ENCODE measurements at places on chromosomes 2 and 18. TPM values are rescaled to one million over a fixed set of nuclear protein-coding genes. Genes with fewer than 3 reads are reported as not detected.

The ABI2 gene
- 12.7 TPM for total RNA-seq

The ATF2 gene
- total RNA-seq = 18.0 TPM

The ALPP gene
- not detected for total RNA-seq

The FRZB gene
- 0.35 TPM for total RNA-seq

The ALPI gene
- total RNA-seq = not detected

GRCh38 chr2:238281826-238282480 lies 6.5 kb downstream of the PER2 start:
- DNase-seq = no peak
- H3K27ac ChIP-seq = no peak overlapping the region
- H3K4me3 ChIP-seq = no peak overlapping the region
- peaks cover 39% of the 10 kb centered on the region for H3K4me1 ChIP-seq
- peaks cover under 1% of the 10 kb centered on the region for H3K36me3 ChIP-seq
- H3K27me3 ChIP-seq = no peaks in the 10 kb centered on the region

- H3K36me3 ChIP-seq = no peaks in the 10 kb centered on the region
- H3K27me3 ChIP-seq = no peaks in the 10 kb centered on the region
- H3K4me1 ChIP-seq = peaks cover under 1% of the 10 kb centered on the region
- peak overlapping the region; percentile 25 for H3K27ac ChIP-seq
- no peak for DNase-seq
Measured at GRCh38 chr2:113886479-113887008, 3.3 kb upstream of the ACTR3 start.

- no peak overlapping the region for H3K27ac ChIP-seq
- no peak overlapping the region for H3K4me3 ChIP-seq
- no peaks in the 10 kb centered on the region for H3K4me1 ChIP-seq
- no peaks in the 10 kb centered on the region for H3K27me3 ChIP-seq
- no peaks in the 10 kb centered on the region for H3K36me3 ChIP-seq
Measured at GRCh38 chr2:177568893-177569292, 176.3 kb downstream of the AGPS start.

DNA sequence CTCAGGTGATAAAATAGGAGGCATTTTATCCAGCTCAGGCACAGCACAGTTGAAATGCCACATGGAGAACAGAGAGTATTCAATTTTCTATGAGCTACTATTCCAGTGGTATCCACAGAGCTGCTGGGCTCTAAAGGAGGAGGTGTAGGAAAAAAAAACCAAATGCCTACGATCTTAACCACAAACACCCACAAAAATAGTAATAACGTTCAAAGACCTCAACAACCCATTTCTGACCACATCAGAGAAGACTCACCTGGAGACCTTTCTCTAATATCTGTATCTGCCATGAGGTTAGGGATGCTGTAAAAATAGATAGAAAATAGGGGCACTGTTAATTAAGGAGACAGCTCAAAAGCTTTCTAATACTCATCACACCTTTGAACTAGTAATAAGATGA lies 294.6 kb upstream of the PARD3B start:
- H3K27ac ChIP-seq = no peak overlapping the region
- H3K36me3 ChIP-seq = no peaks in the 10 kb centered on the region
- no peak for DNase-seq
- H3K4me1 ChIP-seq = no peaks in the 10 kb centered on the region
- no peaks in the 10 kb centered on the region for H3K27me3 ChIP-seq
- H3K4me3 ChIP-seq = no peak overlapping the region

- H3K4me1 ChIP-seq = no peaks in the 10 kb centered on the region
- no peak for DNase-seq
- H3K27me3 ChIP-seq = no peaks in the 10 kb centered on the region
- no peak overlapping the region for H3K27ac ChIP-seq
Measured at GRCh38 chr2:165277860-165278656, 38.8 kb downstream of the SCN2A start.

GRCh38 chr18:22063102-22063501 lies 106.3 kb upstream of the GATA6 start:
- no peak overlapping the region for H3K27ac ChIP-seq
- no peaks in the 10 kb centered on the region for H3K36me3 ChIP-seq
- no peak for DNase-seq

GRCh38 chr18:79317703-79318102 lies 78.0 kb upstream of the NFATC1 start:
- no peaks in the 10 kb centered on the region for H3K4me1 ChIP-seq
- DNase-seq = no peak
- no peaks in the 10 kb centered on the region for H3K27me3 ChIP-seq
- H3K27ac ChIP-seq = no peak overlapping the region

DNA sequence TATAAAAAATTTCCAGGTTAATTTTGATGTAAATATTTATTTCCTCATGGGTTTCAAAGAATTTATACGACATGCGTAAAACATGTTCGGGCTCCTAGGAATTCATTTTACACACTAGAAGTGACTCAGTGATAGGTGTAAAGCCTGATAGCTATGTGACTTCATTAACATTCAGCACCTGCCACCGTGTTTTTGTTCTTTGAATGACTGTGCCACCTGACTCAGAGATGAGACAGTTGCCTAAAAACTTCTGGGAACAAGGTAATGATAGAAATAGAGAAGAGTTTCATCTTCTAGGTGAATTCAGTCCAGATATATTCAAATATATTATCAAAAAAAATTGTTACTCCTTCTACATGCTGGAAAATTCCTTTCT lies 10.0 kb downstream of the IL1R2 start:
- H3K4me3 ChIP-seq = no peak overlapping the region
- no peak overlapping the region for H3K27ac ChIP-seq
- DNase-seq = no peak
- no peaks in the 10 kb centered on the region for H3K36me3 ChIP-seq
- H3K4me1 ChIP-seq = peaks cover 11% of the 10 kb centered on the region

DNA sequence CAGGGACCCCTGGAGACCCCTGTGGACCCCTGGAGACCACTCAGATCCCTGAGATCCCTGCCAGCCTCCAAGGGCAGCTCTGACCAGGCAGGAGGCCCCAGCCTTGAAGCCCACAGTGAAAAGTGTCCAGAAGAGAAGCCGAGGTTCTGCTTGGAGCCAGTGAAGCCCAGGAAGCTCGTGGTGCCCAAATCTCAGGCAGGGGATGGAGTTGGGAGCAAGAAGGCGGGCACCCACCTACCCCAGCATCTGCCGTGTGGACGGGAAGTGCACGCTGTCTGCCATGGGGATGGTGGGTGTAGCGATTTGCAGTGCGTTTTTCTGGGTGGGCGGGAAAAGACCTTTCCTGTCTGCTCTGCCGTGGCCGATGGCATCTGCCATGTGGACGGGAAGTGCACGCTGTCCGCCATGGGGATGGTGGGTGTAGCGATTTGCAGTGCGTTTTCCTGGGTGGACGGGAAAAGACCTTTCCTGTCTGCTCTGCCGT lies 120.6 kb upstream of the CTDP1 start:
- H3K27me3 ChIP-seq = no peaks in the 10 kb centered on the region
- no peaks in the 10 kb centered on the region for H3K36me3 ChIP-seq
- no peak for DNase-seq
- H3K4me1 ChIP-seq = no peaks in the 10 kb centered on the region

DNA sequence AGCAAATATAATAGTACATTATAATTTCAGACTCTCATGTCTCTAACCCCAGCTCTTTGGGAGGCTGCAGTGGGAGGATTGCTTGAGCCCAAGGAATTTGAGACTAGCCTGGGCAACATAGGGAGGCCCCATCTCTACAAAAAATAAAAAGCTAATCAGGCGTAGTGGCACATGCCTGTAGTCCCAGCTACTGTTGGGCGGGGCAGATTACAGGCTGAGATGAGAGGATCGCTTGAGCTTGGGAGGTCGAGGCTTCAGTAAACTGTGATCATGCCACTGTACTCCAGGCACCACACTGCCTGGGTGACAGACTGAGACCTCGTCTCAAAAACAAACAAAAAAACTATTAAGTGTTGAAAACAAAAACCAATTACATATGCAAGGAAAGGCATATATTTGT lies 123.0 kb upstream of the MYO3B start:
- H3K4me3 ChIP-seq = no peak overlapping the region
- H3K27ac ChIP-seq = no peak overlapping the region
- H3K4me1 ChIP-seq = no peaks in the 10 kb centered on the region
- no peaks in the 10 kb centered on the region for H3K36me3 ChIP-seq
- DNase-seq = no peak
- H3K27me3 ChIP-seq = no peaks in the 10 kb centered on the region

- H3K27ac ChIP-seq = no peak overlapping the region
- no peaks in the 10 kb centered on the region for H3K4me1 ChIP-seq
- no peaks in the 10 kb centered on the region for H3K27me3 ChIP-seq
Measured at GRCh38 chr2:137172162-137172561, 406.8 kb downstream of the THSD7B start.

DNA sequence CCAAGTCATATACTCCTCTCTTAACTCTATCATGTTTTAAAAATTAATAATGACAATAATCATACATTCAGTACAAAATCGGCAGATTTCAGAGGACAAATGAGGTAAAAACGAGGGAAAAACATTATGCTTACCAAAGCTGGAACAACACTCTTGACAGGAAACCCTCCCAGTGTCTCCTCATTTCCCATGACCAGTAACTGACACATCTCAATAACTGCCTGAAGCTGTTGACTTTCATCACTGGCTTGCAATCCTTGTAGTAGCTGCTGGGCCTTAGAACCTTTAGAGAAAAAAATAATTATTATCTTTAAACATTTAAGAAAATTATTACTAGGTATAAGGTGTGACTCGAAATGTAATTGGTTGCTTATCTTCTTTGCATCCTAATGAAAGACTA lies 103.6 kb downstream of the TRIP12 start:
- no peak overlapping the region for H3K27ac ChIP-seq
- H3K36me3 ChIP-seq = no peaks in the 10 kb centered on the region
- H3K4me3 ChIP-seq = no peak overlapping the region
- H3K4me1 ChIP-seq = no peaks in the 10 kb centered on the region
- no peak for DNase-seq
- no peaks in the 10 kb centered on the region for H3K27me3 ChIP-seq

DNA sequence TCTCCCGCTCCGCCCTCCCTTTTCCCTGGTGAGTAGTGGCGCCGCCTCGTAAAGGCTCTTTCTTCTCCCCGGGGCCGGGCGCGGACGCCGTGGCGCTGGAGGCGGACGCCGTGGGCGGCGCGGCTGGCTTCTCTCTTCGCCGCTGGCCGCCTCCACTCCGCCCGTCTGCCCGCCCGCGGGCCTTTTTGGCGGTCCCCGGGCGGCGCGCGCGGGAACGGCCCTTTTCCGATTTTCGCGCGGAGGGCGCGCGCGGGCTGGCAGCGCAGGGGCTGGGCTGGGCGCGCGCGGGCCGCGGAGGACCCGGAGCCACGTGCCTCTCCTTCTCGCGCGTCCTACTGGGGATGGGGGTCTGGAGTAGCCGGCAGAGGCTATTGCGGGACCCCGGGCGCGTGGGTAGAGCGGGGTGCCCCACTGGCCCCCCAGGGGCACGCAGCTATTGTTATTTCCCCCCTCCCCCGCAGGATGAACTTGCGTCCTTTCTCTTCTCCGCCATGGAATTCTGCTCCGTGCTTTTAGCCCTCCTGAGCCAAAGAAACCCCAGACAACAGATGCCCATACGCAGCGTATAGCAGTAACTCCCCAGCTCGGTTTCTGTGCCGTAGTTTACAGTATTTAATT lies 472 bp downstream of the SLC20A1 start:
- no peaks in the 10 kb centered on the region for H3K36me3 ChIP-seq
- peak overlapping the region; percentile 93 for H3K27ac ChIP-seq
- H3K4me1 ChIP-seq = peaks cover 20% of the 10 kb centered on the region
- DNase-seq = peak; percentile 60
- peak overlapping the region; percentile 86 for H3K4me3 ChIP-seq

DNA sequence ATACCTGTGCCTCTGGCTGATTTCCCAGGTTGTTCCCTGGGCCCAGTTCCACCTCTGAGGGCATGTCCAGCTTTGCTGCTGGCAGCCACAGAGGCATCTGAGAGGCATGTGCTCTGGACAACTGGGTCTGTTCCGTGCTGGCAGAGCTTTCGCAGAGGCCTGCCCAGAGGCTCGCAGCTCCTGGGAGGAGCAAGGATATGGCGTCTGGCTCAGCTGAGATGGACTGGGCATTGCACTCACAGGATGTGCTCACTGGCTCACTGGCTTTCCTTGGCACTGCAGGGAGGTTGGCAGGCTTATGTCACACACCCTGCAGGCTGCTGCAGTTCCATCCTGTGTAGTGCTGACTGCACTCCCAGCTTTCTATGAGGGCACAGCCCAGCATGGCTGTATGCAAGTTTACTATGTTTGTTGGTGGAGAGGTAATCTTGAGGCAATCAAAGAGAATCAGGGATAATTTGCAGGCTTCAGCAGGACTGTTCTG lies 172.3 kb downstream of the PRKCE start:
- peaks cover 38% of the 10 kb centered on the region for H3K4me1 ChIP-seq
- H3K27ac ChIP-seq = peak overlapping the region; percentile 12
- H3K4me3 ChIP-seq = no peak overlapping the region

DNA sequence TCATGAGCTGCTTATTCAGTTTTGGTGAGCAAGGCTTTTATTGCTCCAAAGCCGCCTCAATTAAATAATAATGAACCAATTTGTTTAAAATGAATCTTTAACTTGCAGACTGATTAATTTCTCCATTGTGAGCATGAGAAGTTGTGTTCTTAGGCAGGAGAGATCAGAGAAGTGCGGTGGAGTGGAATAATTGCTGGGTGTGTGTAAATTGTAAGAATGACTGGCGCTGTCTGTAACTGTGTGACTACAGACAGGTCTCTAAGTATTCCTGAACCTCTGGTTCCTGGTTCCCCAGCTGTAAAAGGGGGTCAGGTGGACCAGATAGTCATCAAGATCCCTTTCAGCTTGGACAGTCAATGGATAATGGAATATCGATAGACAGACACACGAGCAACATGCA lies 98.0 kb upstream of the EFEMP1 start:
- H3K27me3 ChIP-seq = no peaks in the 10 kb centered on the region
- no peak overlapping the region for H3K27ac ChIP-seq
- no peak for DNase-seq
- H3K4me1 ChIP-seq = peaks cover 15% of the 10 kb centered on the region
